Activated naive CD8-positive, alpha-beta T cell treated with anti-CD3 and anti-CD28 coated beads, Interleukin-2, amount 50 U/mL, for 16 hours (primary cell): ENCODE measurements at places on chromosomes 1 and 21.

- no peak for DNase-seq
Measured at GRCh38 chr1:229368347-229368746, 25.5 kb upstream of the CCSAP start.

DNA sequence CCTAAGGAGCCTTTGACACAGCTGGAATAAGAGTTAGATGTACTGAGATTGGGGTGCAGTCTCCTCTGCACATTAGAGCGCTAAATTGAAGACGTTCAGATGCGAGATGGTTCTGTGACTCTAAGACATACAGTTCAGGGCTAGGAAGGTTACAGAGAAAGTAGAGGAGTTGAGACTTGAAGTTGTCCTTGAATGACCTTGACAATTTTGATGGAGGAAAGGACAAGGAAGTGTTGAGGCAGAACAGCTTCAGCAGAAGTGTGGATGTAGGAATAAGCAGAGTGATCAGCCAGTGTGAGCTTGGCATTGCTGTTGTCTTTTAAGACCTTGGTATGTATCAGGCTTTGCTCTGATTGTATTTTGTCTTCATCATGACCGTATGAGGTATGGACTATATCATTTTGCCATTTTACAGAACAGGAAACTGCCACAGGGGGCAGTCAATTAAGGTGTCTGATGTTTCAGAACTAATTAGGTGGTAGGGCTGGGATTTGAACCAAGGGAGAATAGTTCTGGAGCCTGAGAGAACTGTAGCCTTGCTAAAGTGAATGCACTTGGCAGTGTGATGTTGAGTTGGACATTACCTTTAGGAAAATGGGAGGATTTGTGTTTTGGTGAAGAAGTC is 9.2 kb downstream of the TTF2 start:
- no peak for DNase-seq

DNA sequence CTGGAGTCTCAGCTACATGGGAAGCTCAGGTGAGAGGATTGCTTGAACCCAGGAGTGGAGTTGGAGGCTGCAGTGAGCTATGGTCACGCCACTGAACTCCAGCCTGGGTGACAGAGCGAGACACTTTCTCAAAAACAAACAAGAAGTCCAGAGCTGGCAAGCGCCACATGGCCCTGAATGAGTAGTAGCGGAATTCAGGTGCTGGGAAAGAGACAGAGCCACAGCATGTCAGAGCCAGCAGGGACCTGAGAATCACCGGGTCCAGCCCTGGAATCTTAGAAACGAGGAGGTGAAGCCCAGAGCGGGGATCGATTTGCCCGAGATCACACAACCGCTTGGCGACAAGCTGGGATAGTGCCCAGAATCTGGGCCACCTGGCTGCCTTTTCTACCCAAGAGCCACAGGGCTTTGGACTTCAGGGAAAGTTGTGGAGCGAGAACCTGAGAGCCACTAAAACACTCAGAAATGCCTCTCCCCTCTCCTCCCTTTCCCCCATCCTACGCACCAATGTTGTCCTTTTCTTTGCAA is 9.8 kb downstream of the ARL8A start:
- DNase-seq, result no peak

DNA sequence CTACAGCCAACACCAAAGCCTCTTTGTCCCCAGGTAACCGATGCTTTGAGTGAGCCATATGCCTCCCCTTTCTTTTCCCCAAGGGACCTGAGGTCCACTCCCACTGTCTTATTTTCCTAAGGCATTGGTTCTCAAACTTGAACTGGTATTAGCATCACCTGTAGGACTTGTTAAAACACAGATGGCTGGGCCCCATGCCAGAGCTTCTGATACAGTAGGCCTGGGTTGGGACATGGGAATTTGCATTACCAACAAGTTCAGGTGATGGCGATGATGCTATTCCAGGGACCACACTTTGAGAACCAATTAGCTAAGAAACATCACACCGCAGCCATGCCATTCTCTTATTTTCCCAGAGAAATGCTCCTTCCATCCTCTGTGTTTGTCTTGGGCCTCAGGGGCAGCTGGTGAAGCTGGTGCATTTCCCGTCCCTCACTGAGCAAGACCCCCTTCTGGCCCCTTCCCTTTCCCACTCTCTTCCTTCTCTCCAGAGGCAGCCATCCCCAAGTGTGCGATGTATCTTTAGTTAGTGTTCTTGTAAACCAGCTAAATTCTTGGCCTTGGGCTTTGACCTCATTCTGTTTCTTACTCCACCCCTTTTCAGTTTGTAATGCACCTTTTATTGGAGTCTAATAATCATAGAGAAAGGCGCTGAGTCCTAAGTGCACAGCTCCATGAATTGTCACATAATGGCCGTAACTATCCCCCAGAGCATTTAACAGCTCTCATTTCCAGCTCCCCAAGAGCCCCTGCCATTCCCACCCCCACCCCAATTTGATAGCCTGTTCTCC is 14.2 kb upstream of the TTC22 start:
- DNase-seq, result no peak

GRCh38 chr21:44889625-44890337 is 16.3 kb upstream of the PTTG1IP start:
- DNase-seq, result no peak

DNA sequence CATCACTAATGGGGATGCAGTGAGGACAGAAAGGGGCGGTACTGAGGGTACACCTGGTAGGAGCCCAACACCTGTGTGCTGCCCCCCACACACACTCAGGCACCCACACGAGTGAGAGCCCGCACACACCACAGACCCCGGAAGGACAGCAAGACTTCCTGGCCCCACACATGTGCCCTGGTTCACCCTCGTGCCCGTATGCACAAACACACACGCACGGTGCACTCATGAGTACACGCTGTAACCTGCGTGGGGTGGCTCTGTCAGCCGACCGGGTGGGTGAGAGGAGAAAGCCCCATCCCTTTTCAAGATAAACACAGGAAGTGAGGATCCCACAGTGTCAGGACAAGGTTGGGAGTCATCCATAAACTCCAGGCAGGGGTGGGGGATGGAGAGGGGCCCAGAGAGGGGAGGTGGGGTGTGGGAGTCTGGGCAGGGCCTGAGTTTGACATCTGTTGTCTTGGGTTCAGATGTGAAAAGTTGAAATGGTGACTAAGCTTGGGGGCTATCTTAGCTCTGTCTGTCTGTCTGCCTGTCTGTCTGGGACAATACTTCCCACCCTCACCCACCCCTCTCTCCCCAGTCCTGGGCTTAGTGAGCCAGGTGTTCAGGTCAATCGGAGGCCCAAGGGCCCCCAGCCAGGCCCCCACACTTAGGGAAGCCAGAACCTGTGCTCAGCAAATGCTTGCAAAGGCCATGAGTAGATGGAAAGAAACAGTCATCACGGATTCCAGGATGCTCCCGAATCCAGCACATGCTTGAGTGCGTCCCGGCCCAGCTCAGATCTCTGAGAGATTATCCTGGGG is 119.8 kb upstream of the ZBTB40 start:
- no peak for DNase-seq

GRCh38 chr21:40054403-40054802 is 187.2 kb downstream of the PCP4 start:
- no peak for DNase-seq
